Bone marrow (tissue), 2 donors: ENCODE measurements at places on chromosomes 1 and 21.

DNA sequence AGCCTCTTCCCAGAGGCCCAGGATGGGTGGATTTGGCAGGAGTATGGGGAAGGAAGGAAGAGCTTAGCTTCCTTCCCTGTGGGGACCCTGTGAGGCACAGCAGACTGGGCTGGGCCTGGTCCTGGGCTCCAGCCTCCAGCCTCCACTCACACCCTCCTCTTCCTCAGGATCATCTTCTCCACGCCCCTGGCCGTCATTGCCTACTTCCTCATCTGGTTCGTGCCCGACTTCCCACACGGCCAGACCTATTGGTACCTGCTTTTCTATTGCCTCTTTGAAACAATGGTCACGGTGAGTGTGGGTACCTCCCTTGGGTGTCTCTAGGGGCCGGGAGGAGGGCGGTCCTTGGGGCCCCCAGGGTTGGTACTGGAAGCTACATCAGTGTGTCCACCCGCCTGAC lies 10.1 kb downstream of the MFSD2A start:
- no peak for DNase-seq

DNA sequence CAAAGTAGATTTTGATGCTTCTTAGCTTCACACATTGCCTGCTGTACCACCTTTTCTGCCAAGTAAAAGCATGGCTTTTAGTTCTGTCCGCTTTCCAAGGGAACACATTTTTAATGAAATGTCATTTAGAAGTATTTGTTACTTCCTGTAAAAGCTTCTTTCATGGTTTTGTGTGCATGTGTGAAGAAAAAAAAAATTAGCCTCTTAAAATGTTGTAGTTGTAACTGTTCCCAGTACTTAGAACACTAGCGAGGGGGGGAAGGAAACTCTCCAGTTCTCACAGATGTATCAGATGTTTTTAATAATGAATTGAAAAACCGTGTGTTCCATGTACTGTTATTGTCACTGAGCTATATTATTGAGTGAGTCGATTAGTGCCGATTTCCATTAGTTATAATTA lies 568.3 kb upstream of the ADGRL2 start:
- no peak for DNase-seq

GRCh38 chr1:53141487-53142055 lies 867 bp downstream of the SLC1A7 start:
- DNase-seq = no peak

GRCh38 chr1:209547626-209548025 lies 35.9 kb upstream of the CAMK1G start:
- no peak for DNase-seq

DNA sequence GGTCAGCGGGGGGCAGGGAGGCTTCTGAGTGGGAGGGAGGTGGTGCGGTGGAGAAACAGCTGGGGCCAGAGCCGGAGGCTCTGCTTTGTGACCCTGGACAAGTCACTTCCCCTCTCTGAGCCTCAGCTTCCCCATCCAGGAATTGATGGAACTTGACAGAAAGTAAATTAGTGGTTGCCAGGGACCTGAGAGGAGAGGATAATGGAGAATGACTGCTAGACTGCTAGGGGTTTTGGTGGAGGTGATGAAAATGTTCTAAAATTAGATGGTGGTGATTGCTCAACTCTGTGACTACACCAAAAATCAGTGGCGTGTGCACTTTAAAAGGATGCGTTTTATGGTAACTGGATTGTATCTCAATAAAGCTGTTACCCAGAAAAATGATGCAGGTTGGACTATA lies 100.9 kb downstream of the ARHGEF10L start:
- no peak for DNase-seq

DNA sequence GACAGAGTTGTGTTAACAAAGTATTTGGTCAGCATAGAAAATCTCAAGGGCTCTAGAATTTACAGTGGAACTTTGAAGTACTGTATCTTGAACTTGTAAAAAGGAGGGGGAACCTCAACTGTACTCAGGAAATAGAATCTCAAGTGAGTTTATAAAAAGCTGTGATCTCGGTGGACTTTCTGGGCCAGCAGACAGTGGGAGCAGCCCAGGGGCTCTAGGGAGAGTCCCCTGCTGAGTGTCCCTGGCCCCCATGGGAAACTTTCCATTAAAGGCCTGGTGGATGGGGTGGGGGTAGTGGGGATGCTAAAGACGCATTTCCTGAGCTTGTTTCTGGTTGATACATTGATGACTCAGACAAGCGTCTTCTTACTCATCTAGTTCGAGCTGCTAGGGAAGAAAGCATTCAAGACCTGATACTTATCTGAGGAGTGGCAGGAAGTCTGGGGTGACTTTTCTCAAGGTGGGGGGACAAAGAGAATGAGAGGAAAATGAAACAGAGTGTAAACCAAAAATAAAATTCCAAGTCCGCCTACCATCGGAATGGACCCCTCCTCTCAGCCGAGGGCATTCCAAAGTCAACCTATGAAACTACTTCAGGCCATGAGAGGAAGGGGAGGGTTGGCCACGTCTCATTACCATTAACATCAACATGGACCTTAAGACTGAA lies 65.5 kb downstream of the NID1 start:
- peak; percentile 74 for DNase-seq

- DNase-seq = no peak
Observed at GRCh38 chr1:30465096-30465495, 258.3 kb downstream of the MATN1 start.

DNA sequence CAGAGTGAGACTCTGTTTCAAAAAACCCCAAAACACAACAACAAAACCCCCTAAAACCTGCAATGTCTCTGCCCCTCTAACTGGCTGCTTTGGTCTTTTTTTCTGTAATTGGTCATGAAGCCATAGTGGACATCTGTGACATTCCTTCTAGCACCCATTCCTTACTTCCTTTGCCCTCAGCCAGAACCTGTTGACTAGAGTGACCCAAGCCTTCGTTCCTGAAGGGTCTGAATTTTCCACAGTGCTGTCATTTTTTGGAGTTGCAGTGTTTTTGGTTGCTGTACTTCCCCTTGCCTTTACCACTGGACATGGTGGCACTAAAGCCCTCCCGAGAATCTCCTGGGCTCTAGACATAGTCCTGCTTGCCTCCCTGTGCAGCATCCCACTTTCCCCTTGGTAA lies 48.5 kb upstream of the LIN9 start:
- DNase-seq = no peak

DNA sequence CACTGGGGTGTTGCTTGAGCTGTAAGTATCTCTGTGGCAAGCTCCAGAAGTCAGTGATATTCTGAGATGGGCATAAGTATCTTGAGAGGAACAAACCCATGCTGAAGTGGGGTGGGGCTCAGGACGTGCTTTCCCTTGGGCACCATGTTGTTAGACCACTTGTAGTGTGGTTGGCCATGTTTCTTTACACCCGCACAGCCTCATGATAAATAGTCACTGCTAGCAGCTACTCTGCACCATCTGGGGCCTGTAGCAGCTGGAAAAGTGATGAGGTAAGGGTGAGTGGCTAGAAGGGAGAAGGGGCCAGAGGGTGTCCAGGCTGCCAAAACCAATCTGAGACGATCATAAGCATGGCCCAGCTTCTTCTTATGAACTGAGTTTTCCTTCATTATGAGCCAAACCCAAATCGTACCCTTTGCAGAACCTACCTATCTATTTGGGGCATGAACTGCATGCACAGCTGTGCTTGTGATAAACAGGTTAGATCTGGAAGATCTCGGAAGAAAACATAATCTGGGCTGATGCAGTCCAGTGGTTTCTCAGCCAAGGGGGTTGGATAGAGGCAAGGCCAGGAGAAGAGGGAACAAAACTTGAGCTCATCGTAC lies 91.9 kb upstream of the IRF2BP2 start:
- no peak for DNase-seq

- no peak for DNase-seq
Observed at GRCh38 chr21:15250384-15250783, 185.6 kb upstream of the NRIP1 start.

DNA sequence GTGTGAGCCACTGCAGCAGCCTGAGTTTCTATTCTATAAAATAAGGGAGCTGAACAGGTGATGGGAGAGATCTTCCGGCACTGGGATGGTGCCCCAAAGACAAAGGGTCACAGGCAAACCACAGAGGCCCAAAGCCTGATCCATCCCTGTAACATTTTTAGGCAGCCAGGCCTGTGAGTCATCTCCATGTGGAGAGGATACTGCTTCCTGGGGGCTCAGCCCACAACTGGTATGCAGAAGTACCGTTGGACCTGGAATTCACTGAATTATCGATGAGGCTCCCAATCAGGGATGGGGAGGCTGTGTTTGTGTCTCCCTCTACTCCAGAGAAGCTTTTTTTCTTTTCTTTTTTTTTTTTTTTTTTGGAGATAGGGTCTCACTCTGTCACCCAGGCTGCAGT lies 48.8 kb upstream of the WASF2 start:
- no peak for DNase-seq

GRCh38 chr1:170377440-170377839 lies 154.5 kb upstream of the GORAB start:
- DNase-seq = no peak

GRCh38 chr1:114660238-114660637 lies 9.6 kb downstream of the DENND2C start:
- DNase-seq = no peak
